T-helper 2 cell treated with Interferon-gamma antibody and Interleukin-4, amounts not matched to agents 5 μg/mL and 100 μg/mL, for 36 hours (primary cell): ENCODE measurements at places on chromosomes 2 and 18.

GRCh38 chr2:216485237-216485636 lies 13.4 kb upstream of the RPL37A start:
- no peak for DNase-seq
- no peak overlapping the region for H3K4me3 ChIP-seq
- peaks cover 17% of the 10 kb centered on the region for H3K36me3 ChIP-seq
- H3K4me1 ChIP-seq, result peaks cover 7% of the 10 kb centered on the region

DNA sequence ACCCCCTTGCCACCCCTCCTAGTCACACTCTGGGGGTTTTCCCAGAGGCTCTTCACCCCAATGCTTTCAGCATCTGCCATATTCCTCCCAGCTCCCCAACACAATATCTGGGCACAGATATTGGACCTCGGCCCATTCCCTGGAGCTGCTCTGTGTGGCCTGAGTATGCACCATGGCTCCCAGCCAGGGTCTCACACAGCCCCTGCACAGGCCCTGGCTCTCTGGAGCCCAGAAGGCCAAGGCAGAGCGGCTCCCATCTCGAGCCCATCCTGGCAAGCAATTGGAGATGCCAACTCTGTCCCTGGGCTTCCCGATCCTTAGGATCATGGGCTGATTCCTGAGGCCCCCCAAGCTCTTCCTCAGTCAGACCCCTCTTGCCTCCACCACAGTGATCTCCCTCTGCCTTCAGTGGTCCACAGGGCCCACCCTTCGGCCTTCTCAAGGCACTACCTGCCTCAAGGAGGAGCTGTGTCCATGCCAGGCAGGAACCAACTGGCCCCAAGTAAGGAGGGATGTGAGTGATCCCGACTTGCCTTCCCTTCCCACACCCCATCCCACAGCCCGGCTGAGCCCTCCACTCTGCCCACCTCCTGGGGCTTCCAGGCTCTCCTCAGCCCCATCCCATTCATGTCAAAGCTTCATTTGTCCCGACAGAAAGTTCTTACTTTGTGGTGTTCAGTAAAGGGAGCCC lies 62.7 kb downstream of the ADD2 start:
- no peak for DNase-seq
- H3K36me3 ChIP-seq, result no peaks in the 10 kb centered on the region
- H3K27ac ChIP-seq, result no peak overlapping the region
- no peaks in the 10 kb centered on the region for H3K27me3 ChIP-seq
- no peak overlapping the region for H3K4me3 ChIP-seq

DNA sequence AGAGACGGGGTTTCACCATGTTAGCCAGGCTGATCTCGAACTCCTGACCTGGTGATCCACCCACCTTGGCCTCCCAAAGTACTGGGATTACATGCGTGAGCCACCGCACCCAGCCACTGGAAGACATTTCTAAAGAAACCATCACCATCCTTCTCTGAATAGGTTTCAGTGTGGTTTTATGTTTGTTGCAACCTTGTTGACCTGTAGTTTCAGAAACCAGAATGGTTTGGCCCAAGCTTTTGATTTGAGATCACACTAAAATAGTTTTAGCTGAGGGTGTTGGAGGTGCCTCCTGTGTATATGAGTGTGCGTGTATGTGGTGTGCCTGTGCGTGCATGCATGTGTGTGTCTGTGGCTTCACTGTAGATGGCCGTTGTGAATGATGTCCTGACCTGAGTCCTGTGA lies 26.2 kb downstream of the INPP4A start:
- H3K27ac ChIP-seq, result peak overlapping the region; percentile 90
- H3K4me1 ChIP-seq, result peaks cover 88% of the 10 kb centered on the region
- H3K27me3 ChIP-seq, result no peaks in the 10 kb centered on the region
- peak overlapping the region; percentile 77 for H3K4me3 ChIP-seq

DNA sequence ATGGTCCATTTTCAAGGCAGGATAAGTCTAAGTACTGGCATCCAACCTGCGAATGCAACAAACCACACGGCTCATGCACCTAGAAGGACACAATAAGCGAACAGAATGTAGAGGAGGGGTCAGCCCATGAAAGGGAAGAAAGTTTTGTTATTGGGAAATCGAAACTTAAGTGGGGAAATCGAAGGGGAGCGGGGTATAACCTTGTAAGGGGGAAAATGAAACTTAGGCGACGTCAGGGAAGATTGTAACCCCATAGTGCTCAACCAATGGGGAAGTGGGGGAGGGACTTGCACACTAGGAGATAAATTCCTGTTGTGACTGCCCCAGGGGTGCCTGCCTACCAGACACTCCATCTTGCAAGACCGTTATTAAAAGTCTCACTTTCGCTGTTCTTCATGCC lies 15.6 kb upstream of the OTOF start:
- H3K4me3 ChIP-seq, result no peak overlapping the region
- no peak for DNase-seq
- peaks cover 4% of the 10 kb centered on the region for H3K27me3 ChIP-seq
- no peak overlapping the region for H3K27ac ChIP-seq
- peaks cover 1% of the 10 kb centered on the region for H3K4me1 ChIP-seq

GRCh38 chr2:202056611-202057010 lies 16.4 kb upstream of the KIAA2012 start:
- no peaks in the 10 kb centered on the region for H3K36me3 ChIP-seq
- H3K4me1 ChIP-seq, result no peaks in the 10 kb centered on the region
- no peak for DNase-seq
- H3K27ac ChIP-seq, result no peak overlapping the region

DNA sequence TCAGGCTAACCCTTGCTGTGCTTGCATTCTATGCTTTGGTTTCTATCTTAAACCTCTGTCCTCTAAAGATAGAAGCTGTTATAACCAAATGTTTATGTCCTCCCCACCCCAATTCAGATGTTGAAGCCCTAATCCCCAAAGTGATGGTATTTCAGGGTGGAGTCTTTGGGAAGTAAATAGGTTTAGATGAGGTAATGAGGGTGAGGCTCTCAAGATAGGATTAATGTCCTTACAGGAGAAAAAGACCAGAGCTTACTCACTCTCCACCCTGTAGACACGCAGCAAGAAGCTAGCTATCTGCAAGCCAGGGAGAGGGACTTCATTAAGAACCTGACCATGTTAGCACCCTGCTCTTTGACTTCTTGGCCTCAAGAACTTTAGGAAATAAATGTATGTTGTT lies 362.5 kb downstream of the ERBB4 start:
- no peaks in the 10 kb centered on the region for H3K4me1 ChIP-seq
- H3K27me3 ChIP-seq, result no peaks in the 10 kb centered on the region
- no peak for DNase-seq
- no peak overlapping the region for H3K27ac ChIP-seq
- no peak overlapping the region for H3K4me3 ChIP-seq

- DNase-seq, result no peak
- H3K27ac ChIP-seq, result no peak overlapping the region
- peaks cover 31% of the 10 kb centered on the region for H3K4me1 ChIP-seq
- H3K4me3 ChIP-seq, result no peak overlapping the region
- H3K27me3 ChIP-seq, result no peaks in the 10 kb centered on the region
Measured at GRCh38 chr2:179886-180285, 83.9 kb downstream of the SH3YL1 start.

DNA sequence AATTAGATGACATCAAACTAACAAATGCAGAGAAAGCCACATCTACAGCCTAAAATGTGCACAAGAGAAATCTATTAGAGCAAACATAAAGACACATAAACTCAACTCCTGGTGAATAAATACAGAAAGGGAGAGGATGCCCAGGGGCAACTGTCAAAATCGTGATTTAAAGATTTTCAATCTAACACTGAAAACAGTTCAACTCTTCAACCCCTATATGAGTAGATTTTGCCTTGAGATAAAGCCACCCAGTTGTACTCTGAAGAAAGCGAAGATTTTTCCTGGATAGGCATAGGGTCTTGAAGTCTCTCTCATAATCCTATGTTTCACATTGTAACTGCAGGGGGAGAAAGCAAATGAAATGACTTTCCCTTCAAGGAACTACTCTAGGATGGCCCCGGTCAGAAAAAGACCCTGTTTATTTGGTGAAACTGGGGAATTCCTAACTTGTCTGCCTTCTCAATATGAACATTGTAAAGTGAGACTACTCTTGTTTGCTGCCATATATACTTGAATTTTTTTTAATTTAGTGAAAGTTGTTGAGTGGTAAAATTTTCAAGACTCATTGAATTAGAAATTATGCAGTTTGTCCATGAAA lies 226.7 kb downstream of the ERBB4 start:
- DNase-seq, result no peak
- H3K4me3 ChIP-seq, result no peak overlapping the region
- no peaks in the 10 kb centered on the region for H3K4me1 ChIP-seq
- H3K36me3 ChIP-seq, result no peaks in the 10 kb centered on the region
- H3K27ac ChIP-seq, result no peak overlapping the region
